Stimulated activated CD8-positive, alpha-beta memory T cell treated with anti-CD3 and anti-CD28 coated beads, Interleukin-4, amount 100 ng/mL, for 1 hour (primary cell): ENCODE measurements at places on chromosomes 3 and 15.

GRCh38 chr15:36356978-36357601 lies 222.3 kb upstream of the CDIN1 start:
- DNase-seq, result no peak

- DNase-seq, result no peak
These were observed 1.2 kb downstream of the GPR176 start for GRCh38 chr15:39918688-39919385.

- DNase-seq, result no peak
These were observed 22.2 kb downstream of the CFAP100 start for GRCh38 chr3:126416943-126417342.

- no peak for DNase-seq
These were observed 228.5 kb downstream of the NTRK3 start for GRCh38 chr15:88028024-88028423.

DNA sequence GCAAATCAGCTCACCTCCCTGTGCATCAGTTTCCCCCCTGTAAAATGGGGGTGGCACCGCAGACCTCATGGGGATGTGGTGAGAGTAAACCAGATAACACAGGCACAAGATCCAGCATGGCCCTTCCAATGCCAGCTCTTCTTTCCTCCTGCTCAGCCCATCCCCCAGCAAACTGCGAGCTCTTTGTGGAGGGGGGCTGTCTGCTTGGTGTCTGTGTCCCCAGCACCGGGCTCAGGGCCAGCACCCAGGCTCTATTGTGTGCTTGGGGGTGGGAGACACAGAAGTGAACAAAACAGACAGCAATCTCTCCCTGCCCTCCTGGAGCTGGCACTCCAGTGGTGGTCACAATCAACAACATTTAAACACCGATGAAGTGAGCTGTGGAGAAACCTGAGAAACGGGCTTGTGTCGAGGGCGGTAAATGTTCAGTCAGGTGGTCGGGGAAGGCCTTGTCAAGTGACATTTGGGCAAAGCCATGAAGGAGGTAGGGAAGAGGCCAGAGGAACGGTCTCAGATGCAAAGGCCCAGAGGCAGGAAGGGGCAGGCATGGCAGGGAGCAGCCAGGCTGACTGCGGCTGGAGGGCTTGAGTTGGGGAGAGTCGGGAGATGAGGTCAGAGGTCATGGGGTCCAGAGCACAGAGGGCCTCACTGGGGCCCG lies 28.4 kb downstream of the GRIP2 start:
- DNase-seq, result no peak

- no peak for DNase-seq
These were observed 52.5 kb downstream of the LRRN1 start for GRCh38 chr3:3851621-3852323.

DNA sequence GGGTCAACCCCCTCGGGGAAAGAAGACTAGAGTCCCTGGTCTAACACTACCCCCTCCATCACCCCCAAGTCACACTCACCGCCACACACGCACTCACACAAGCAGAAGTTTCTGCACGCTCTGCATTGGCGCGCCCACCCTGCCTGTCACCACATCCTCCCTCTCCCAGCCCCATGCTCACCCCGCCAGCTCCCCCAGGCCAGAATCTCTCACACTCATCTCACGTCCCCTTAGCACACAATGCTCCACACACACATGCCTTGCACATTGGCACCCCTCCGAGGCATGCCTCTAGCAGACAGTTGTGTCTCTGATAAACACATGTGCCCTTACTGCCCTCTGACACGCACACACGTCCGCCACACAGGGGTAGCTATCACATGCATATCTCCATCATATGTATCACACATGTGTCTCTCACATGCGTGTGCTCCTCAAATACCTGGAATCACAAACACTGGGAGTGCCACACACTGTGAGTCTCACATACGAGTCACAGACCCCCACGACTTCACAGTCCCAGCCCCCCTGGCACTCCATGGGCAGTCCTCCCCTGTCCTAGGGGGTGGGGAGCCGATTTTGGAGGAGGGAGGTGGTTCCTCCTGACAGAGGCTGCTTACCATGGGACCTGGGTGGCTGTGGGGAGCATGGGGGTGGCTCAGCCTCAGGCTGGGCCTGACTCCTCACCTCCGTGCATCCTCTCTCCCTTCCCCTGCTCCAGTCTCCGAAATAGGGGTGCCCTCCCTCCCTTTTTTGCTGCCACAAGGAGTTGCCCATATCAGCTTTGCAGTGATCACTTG lies 898 bp downstream of the FBLN2 start:
- no peak for DNase-seq
